ENCODE measurements at places on chromosomes 5 and 9.
A peak's percentile ranks its signal among the peaks of the same experiment; 100 is the strongest.

DNA sequence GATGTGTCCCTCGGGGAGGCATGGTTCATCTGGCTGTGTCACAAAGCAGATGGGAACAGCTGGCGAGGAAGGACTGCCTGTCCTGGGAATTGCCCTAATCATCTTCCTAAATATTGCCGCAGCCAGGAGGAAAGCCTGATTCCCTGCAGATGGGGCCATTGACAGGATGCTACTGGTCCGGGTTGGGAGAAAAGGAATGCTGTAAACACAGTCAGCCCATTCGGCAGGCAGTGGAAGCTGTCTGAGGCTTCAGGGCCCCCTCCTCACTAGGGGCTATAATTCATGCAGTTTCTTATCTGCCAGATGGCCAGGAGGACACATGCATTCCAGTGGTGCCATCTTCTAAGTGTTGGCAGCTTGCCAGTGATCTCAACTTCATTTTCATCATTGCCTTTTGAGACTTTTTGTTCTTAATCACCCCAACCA lies 110.3 kb downstream of the KCNIP1 start:
- DNase-seq = no peak

GRCh38 chr9:22446950-22447617 lies 460 bp downstream of the DMRTA1 start:
- DNase-seq = peak; percentile 44

DNA sequence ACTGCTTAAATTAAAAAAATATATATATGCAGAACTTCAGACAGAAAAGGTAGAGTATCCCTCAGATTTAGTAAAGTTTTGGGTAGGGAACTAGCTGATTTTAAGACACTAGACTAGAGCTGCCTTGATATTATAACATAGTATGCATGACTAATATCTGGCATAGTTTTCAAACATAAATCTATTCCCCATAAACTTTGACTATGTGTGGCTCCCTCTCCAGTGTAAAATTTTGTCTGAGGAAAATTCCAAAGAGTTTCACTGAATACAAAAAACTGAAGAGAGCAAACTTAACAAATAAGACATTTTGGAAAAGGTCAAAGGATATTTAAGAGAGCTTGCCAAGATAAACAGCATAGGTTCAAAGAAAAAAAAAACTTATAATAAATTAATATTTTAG lies 66.2 kb upstream of the ZNF462 start:
- DNase-seq = no peak

- no peak for DNase-seq
Measured at GRCh38 chr9:130556396-130557076, 22.8 kb upstream of the FUBP3 start.

DNA sequence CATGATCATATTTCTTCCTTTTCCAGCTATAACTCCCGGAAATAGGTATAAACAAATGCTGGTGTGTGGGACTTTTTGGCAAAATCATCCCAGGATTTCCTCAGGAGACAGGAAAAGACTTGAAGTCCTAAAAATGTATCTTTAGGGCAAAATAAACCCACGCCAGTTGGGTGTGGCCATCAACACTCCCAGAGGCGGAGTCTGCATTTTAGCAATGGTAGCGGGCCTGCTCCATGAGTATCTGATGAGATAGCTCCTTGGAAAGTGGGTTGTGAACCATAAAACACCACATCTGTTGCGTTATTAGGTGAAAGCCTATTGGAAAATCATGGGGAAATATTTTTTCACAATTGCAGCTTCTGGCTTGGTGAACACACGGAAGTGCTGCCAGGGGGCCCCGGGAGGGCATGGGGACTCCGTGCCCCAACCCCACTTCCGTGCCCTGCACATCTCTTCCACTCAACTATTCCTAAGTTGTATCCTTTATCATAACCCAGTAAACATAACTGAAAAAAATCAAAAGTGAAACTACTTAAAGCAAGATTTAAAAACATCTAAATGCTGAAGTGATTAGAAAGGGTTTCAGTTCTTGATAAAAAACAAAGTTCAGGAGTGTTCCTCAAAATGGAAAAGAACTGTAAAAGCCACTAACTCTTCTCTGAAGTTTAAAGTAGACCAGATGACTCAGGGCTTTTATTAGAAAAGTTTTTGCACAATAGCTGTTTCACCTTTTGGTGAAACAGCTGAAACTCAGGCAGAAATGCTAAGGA lies 111.2 kb downstream of the LRRC70 start:
- DNase-seq = no peak

- no peak for DNase-seq
Measured at GRCh38 chr9:76465442-76466298, 6.7 kb downstream of the GCNT1 start.

- DNase-seq = no peak
Measured at GRCh38 chr5:150514708-150515211, 6.8 kb downstream of the NDST1 start.
